ENCODE measurements at places on chromosomes 3 and 15.

DNA sequence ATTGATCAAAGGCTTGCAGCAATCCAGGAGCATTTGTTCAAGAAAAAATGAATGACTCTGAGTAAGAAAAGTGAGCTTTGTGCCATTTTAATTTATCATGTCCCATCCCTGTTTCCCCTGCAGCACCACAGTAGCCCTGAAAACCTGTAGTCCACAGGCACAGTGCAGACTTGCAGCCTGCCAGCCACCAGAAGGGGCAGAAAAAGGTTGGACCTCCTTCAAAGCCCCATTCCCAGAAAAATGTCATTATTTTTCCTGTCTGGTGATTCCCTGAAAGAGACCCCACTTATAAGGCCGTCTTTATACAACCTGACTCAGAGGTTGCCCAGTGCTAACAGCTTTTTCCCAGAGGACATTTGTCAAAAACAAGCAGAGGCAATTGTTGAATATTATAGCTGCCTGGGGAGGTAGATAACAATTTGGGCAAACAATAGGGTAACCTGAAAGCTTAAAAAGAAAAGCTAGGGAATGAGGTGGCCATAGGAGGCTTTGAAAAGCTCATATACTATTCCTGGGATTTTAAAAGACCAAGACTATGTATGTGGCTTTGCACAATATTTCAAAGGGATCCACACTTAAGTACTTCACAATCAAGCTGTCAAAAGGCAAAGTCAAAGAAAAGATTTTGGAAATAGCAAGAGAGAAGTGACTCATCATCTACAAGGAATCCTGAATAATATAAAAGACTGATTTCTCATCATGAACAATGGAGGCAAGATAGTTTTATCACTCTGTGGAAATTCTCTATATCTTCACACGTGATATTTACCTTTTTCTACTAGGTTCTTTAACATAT lies 136.8 kb upstream of the PLXNA1 start:
- no peak for DNase-seq

DNA sequence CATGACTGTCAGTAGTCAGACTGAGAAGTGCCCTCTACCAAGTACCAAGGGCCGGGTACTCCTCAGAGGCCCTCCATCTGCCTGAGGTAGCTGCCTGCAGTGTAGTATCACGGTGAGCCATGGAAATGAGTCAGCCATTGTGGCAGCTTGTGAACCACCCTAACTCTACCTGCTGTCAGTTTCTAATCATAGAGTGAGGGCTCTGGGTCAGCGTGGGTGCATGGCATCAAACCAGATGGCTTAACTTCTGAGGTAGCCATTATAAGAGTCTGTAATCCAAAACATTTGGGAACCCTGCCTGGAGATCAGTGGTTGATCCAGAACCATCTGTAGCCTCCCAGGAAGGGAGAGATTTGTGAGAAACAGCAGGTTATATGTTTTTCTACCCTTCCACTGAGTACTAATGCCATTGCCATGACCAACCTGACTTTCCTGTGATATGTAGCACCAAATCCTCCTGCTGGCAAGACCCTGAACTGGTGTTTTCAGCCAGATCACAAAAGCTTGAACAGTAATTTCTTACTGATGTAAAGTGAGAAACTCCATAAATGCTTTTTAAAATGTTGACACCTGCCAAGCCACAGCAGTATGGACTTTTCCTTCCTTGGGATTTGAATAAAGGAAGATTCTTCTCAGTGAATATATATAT lies 38.9 kb downstream of the ABHD2 start:
- DNase-seq, result no peak

GRCh38 chr3:57518276-57518915 lies 25.7 kb downstream of the DNAH12 start:
- DNase-seq, result no peak

- DNase-seq, result no peak
Observed at GRCh38 chr3:104947943-104948342, 418.8 kb upstream of the ALCAM start.

DNA sequence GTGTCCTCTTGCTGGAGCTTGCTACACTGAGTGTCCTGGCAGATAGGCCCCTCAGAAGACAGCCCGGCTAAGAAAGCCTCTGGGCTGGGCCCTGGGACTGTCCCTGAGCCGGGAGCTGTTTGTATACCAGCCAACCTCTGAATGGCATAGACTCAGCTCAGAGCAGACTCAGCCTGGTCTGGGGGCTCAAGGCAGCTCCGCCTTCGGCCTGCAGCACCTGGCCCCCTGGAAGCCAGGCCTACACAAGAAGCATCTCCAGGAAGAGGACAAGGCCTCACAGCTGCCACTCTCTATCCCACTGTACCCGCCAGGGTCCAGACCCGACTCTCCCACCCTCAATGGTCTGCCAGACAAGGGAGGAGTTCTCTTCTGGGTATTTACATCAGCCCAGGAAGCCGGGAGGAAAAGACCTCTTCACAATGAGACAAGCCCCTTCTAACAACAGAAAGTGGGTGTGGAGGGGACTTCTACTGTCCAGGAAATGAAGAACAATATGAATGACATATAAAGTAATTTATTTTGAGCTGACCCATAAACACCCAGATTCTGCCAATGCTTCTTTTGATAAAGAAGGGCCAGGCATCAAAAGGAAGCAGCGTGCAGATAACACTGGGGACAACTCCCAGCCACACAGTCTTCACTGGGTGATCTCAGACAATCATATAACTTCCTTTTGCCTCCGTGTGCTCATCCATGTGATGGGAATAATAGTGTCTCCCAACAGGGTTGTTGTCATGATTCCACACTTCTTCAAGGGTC lies 110.2 kb downstream of the TPRA1 start:
- DNase-seq, result no peak

DNA sequence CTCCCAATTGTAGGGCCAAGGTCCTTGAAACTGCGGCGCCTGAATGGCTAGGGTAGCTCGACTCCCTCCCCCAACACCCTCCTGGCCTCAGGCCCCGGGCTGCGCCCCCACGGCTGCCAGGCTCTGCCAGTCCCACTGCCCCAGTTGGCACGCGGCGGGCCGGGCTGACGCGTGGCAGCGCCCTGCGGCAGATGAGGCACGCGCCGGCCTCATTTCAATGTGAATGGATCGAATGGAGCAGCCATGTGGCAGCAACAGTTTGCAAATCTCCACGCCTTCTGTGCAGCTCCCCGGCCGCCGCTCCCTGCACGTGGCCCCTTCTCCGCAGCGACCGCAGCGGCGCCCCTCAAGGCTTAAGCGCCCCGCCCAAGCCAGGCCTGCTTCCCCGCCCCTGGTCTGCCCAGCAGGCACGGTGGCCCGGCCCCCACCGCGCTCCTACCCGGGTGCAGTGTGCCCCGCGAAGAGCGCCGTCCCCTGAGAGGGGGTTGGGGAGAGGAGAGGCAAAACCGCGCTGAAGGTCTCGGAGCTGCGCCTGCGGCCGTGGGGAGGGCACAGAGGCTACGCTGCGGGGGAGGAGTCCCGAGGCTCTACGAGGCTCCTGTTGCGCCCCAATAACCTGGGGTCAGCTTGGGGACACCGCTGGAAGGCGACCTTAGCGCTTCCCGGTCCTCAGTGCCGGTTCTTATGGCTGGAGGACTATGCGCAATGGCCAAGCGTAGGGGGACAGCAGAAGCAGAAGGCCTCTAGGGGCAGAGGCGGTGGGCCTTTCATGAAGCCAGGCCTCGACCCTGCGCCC lies 3.1 kb upstream of the DLL4 start:
- DNase-seq, result no peak

- no peak for DNase-seq
Observed at GRCh38 chr15:80864666-80865065, 85.5 kb downstream of the CEMIP start.

DNA sequence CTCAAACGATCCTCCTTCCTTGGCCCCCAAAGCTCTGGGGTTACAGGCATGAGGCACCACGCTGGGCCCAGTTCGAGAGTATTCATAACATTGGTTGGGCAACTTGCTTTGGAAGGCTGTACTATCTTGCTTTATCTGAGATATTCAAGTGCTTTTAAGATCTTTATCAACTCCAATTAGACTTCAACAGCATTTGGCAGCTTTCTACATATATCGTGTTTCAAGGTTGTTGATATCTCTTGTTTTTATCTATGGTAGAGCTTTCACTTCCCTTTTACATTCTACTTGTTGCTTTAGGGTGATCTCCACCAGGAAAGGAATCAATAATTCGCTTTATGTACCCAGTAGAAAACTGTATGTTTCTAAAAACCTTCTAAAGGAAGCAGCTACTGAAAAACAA lies 395.3 kb downstream of the IL5RA start:
- DNase-seq, result no peak
